Nephron progenitor cell (in vitro differentiated cells): ENCODE measurements at places on chromosomes 4 and X.

- no peak for DNase-seq
These were observed 430.1 kb downstream of the ANKRD50 start for GRCh38 chr4:124282301-124282898.

- DNase-seq: no peak
These were observed 5.3 kb downstream of the ASB11 start for GRCh38 chrX:15310117-15310516.

- peak; percentile 15 for DNase-seq
These were observed 7.9 kb downstream of the BDH2 start for GRCh38 chr4:103091601-103092223.

GRCh38 chrX:92247076-92247475 is 467.9 kb downstream of the PCDH11X start:
- DNase-seq: no peak

DNA sequence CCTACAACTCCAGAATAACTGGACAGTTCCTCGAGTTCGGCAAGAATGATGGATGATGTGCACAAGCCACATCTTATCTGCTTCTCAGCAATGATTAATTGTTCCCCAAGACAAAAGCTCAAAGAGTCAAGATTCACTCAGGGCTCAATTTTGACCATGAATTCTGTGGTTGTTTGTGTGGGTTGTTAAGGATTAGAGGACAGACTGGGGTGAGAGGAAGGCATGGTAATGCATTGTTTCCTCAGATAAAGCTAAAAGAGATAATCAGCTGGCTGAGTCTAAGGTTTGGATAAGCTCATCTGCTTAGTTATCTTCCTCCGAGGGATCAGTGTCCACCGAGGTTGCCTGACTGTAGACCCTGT is 161.0 kb downstream of the CPEB2 start:
- DNase-seq: no peak

DNA sequence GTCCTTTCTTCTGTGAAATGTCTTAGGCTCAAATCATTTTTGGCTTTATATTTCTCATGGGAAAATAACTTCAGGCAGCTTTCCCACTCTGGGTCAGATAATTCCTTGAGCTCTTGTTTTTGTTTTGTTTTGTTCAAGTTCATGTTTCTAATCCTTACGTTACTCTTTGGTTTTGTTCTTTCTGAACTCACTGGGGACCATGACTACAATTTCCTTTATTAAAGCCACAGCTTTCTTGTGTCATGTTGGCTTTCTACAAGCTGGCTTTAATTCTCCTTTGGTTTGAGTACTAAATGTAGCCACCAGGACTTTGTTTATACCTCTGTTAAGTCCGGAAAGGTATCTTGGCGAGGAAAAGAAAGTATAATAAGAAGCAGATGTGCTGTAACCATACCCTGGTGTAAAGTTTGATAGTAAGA is 30.8 kb upstream of the ANXA3 start:
- no peak for DNase-seq

GRCh38 chrX:130091980-130092522 is 18.2 kb downstream of the ELF4 start:
- no peak for DNase-seq
